ENCODE measurements at places on chromosomes 16 and 17.

GRCh38 chr16:12421688-12422087 lies 382.0 kb downstream of the CPPED1 start:
- no peak for DNase-seq

GRCh38 chr17:66814026-66814425 lies 20.9 kb upstream of the CACNG5 start:
- DNase-seq = no peak

DNA sequence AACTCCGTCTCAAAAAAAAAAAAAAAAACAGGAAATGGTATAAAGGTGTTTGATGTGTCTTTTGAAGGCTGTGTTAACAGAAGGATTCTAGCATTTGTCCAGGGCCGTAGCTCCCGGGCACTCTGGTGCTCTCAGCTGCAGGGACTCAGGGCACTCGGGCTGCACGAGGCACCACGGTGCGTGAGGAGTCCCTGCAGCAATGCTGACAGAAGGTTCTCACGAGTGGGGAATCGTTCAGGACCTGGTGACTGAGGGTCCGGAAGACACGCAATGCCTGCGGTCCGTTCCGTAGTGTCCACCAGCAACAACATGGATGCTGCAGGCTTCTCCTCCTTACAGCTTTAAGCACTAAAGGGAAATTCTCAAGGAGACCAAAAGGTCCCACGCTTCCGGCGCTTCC lies 12.6 kb upstream of the FAAP100 start:
- DNase-seq = no peak

DNA sequence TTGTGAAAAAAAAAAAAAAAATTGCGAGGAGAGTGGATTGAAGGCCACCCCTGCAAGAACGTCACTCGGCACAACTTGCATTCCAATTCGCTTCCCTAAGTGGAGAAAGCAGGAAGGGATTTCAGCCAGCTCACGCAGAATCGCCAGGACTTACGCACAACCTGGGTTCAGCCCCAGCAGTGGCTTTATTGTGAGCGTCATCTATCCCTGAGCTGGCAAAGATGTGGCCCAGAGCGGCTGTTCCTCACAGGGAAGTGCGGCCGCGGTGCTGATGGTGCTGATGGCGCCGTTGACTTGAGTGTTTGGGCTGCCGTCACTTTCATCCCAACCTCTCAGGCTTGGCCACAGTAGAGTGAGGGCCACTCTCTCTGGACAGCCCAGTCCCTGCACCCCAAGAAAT lies 197.6 kb downstream of the NTN1 start:
- no peak for DNase-seq

- DNase-seq = no peak
Observed at GRCh38 chr17:44960691-44961090, 7.4 kb downstream of the C1QL1 start.

- DNase-seq = no peak
Observed at GRCh38 chr16:82041542-82041941, 6.5 kb downstream of the HSD17B2 start.

- DNase-seq = no peak
Observed at GRCh38 chr17:31596382-31597323, 205.2 kb downstream of the RAB11FIP4 start.

DNA sequence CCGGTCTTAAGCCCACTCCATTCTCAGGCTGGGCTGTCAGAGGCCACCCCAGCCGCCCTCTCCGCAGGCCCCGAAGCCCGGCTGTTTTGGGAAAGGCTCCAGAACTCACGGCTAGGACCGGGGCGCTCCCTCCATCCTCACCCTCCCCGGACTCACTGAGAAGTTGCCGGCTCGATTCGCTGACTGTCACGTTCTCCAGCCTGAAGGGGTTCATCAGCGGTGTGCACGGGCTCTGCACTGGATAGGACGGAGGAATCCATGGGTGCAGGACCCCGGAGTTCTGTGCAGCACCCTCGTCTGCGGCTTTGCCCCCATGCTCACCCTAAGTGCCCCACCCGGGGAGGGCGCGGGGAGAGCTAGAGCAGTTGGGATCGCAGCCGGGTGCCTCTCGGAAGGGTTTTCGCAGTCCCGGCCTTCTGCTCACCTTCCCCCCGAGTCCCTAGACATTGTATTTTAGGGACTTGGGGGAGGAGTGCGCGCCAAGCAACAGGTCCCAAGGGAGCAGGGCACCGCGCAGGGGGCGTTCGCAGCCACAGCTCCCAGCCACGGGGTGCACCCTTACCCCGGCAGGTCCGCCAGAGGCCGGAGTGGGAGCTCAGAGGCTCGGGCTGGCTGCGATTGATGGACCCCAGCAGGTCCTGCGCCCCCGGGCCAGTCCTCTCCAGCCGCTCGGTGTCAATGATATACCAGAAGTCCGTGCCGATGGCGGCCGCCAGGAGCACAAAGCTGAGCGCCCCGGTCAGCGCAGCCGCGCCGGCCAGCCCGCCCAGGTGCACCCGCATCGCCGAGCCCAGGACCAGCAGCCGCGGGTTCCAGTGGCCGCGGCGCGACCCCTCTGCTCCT lies 1.0 kb downstream of the TMEM114 start:
- no peak for DNase-seq

- DNase-seq = no peak
Observed at GRCh38 chr17:62805234-62805633, 2.9 kb downstream of the MARCHF10 start.
